Cerebellum (tissue), 4 donors: ENCODE measurements at places on chromosomes 5 and 9.

DNA sequence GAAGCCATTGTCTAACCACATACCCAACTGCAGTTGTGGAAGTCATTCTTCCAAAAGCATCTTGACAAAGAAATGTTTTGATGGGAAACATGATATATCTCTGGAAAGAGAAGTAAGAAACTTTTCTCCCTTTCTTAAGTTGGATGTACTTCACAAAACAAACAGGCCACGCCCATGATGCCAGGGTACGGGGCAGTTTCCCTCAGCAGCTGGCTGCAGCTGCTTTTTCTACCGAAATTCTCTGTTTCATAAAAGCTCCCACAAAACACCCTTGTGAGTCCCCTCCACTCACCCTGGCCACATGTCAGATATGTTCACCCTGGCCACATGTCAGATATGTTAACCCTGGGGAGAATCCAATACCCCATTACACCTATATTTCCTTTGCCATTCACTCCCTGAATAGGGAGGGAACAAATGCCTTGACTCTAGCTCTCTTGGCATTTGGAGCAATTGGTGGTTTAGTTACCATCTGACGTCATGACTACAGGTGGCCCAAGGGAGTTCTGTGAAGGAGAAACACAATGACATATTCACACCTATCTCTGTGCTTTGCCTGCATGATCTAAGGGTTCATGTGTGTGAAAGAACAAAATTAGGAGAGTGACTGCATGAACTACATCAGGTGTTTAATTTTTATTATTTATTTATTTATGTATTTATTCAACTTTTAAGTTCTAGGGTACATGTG, 103.0 kb downstream of the AOPEP start:
- no peak for DNase-seq

DNA sequence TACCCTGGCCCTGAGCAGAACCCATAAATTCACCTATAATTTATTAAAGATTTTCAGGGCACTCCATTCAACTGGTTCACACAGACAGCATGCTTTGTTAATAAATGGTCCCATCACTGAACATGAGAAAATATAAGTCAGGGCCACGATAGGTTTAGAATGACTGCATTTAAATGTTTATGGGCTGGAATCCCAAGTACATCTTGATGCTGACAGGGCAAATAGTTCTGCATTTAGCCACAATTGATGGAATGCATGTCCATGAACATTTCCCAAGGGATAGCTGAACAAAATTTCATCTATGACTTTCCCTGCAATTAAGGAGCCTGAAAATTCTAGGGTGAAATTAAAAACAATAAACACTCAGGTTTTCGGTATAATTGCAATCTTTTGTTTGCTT, 124.5 kb downstream of the CAAP1 start:
- no peak for DNase-seq

DNA sequence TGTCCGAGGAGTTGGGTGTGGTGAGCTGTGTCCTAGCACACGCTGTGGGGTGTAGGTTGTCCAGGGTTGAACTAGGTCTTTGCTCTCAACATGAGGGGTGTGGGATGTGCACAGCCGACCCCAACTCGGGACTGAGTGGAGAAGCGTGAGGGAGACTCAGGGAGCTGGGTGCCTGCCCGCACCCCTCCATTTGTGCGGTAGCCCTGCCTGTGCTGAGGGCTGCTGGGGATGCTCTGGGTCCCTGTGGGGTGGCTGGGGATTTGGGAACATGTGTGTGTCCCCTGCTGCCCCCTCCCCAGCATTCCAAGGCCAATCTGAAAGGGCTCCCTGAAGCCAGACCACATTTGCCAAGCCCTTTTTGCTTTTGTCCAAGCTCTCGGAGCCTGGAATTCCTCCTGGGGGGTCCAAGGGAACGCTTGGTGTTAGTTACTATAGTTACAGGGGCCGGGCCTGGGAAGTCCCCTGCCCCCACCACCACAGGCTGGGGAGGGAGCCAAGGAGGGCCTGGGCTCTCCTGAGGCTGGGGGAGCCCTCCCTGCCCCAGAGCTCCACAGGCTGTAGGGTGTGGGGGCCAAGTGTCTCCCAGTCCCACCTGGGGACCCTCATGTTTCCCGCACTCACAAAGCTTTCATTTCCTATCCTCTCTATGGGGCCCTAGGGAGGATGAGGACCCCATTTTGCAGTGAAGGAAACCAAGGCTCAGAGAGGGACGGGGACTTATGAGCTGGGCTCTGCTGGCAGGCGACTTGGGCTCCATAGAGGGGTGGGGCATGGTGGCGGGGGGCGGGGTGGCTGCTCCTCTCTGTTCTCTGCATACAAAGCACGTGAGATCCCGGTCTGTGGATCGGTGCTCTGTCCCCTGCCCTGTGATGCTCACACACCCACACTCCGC, 1.1 kb downstream of the CRB2 start:
- DNase-seq, result no peak

DNA sequence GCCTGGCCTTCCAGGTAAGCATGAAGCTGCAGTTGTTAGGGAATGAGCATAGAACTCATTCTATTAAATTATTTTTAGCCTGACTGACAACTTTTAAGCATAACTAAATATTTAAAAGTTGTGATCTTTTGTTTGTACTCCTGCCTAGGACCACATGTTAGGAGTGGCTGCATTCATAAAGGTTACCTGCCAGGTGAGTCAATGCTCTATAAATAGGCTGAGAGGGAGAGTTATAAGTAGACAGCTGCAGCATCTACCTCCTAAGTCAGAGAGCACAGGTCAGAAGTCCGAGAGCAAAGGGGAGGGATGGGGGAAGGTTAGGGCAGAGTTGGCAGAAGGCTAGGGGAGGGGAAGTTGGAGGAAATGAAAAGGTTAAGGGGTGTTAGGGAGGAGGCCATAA, 292.4 kb upstream of the TLE4 start:
- no peak for DNase-seq

GRCh38 chr9:93630806-93631411, 54.5 kb downstream of the PHF2 start:
- DNase-seq, result no peak

- no peak for DNase-seq
Observed at GRCh38 chr9:7137571-7137970, 379.8 kb downstream of the KDM4C start.

GRCh38 chr5:141628175-141628788, 8.4 kb downstream of the HDAC3 start:
- DNase-seq, result no peak

- no peak for DNase-seq
Observed at GRCh38 chr9:1184146-1184545, 134.0 kb downstream of the DMRT2 start.

GRCh38 chr5:98218838-98219237, 554.6 kb upstream of the RGMB start:
- DNase-seq, result no peak
